ENCODE measurements at places on chromosomes 11 and 22.

GRCh38 chr22:37462436-37462835, 23.7 kb downstream of the MFNG start:
- no peak for DNase-seq

- DNase-seq: no peak
Observed at GRCh38 chr22:32745251-32745995, 56.1 kb upstream of the TIMP3 start.

DNA sequence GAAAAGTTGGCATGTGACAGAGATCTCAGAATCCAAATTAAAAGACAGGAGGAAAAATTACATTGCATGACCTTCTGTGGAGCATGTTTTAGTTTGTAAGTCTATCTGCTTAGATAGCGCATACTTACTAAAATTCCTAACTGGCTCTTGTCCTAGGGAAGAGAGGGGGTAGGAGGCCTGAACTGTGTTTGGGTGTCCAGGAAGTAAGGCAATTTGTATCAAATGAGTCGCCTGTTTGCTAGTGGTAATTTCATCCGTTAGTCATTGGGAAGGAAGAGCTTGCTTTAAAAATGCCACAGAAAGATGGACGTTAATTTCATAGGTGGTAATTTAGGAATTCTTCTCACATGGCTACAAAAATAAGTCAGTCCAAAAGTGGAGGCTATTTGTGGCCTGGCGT, 18.5 kb downstream of the GRK3 start:
- no peak for DNase-seq

- no peak for DNase-seq
Observed at GRCh38 chr22:29732883-29733282, 13.1 kb downstream of the CABP7 start.

- no peak for DNase-seq
Observed at GRCh38 chr11:34037016-34037415, 14.5 kb upstream of the CAPRIN1 start.

- no peak for DNase-seq
Observed at GRCh38 chr11:45607995-45608394, 57.4 kb downstream of the CHST1 start.
